T-helper 17 cell (primary cell): ENCODE measurements at places on chromosomes 4 and X. TPM values are rescaled to one million over a fixed set of nuclear protein-coding genes. Genes with fewer than 3 reads are reported as not detected.

GRCh38 chr4:109627361-109627760, 67.3 kb downstream of the MCUB start:
- H3K36me3 ChIP-seq: no peaks in the 10 kb centered on the region
- H3K27me3 ChIP-seq: no peaks in the 10 kb centered on the region
- peak overlapping the region; percentile 73 for H3K27ac ChIP-seq
- H3K4me1 ChIP-seq: peaks cover 31% of the 10 kb centered on the region

GRCh38 chr4:141783770-141784169, 147.4 kb downstream of the IL15 start:
- no peak overlapping the region for H3K4me3 ChIP-seq

- H3K4me1 ChIP-seq: peaks cover 13% of the 10 kb centered on the region
- H3K36me3 ChIP-seq: peaks cover 29% of the 10 kb centered on the region
- no peak for DNase-seq
- no peak overlapping the region for H3K4me3 ChIP-seq
- H3K27me3 ChIP-seq: no peaks in the 10 kb centered on the region
- no peak overlapping the region for H3K27ac ChIP-seq
These were observed 53.2 kb downstream of the USO1 start for GRCh38 chr4:75777589-75777988.

- H3K4me1 ChIP-seq: peaks cover 2% of the 10 kb centered on the region
- no peak for DNase-seq
- peaks cover 15% of the 10 kb centered on the region for H3K27me3 ChIP-seq
- H3K36me3 ChIP-seq: no peaks in the 10 kb centered on the region
- no peak overlapping the region for H3K4me3 ChIP-seq
These were observed 109.3 kb upstream of the DGKK start for GRCh38 chrX:50579955-50580354.

- H3K36me3 ChIP-seq: no peaks in the 10 kb centered on the region
- H3K4me1 ChIP-seq: peaks cover 4% of the 10 kb centered on the region
- H3K27ac ChIP-seq: no peak overlapping the region
- H3K27me3 ChIP-seq: no peaks in the 10 kb centered on the region
These were observed 128.9 kb downstream of the REELD1 start for GRCh38 chr4:146343199-146343598.

DNA sequence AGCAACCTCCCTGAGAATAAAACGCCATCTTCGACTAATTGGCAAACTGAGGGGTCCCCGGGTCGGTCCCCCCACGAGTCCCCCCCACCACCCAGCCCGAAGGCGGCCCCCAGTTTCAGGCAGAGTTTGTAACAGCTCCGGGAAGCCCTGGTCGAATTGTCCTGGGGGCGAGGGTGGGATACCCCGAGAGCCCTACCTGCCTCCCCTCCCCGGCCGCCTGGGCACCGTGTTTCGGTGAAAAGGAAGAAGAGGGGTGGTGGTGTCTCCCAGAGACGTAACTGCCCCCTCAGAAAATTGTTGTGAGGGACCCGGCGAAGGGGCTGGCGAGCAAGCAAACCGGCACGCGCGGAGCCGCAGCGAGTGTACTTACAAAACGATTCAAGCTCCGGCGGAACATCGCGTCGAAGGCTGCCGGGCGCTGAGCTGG, 1.2 kb downstream of the ATP11C start:
- H3K27ac ChIP-seq: peak overlapping the region; percentile 67
- peaks cover 2% of the 10 kb centered on the region for H3K36me3 ChIP-seq
- no peak for DNase-seq
- H3K4me1 ChIP-seq: peaks cover 17% of the 10 kb centered on the region

- H3K4me1 ChIP-seq: peaks cover 3% of the 10 kb centered on the region
- no peaks in the 10 kb centered on the region for H3K36me3 ChIP-seq
- DNase-seq: no peak
- H3K4me3 ChIP-seq: no peak overlapping the region
These were observed 28.1 kb upstream of the MAMLD1 start for GRCh38 chrX:150334981-150335380.

GRCh38 chr4:19214591-19215186, 1037.0 kb upstream of the SLIT2 start:
- no peak overlapping the region for H3K27ac ChIP-seq
- no peaks in the 10 kb centered on the region for H3K4me1 ChIP-seq
- DNase-seq: no peak
- H3K27me3 ChIP-seq: no peaks in the 10 kb centered on the region
- no peak overlapping the region for H3K4me3 ChIP-seq

CPLX1 gene
- total RNA-seq: 3.7 TPM
